ENCODE measurements at places on chromosomes 16 and 17. TPM values are rescaled to one million over a fixed set of nuclear protein-coding genes. Genes with fewer than 3 reads are reported as not detected.

DNA sequence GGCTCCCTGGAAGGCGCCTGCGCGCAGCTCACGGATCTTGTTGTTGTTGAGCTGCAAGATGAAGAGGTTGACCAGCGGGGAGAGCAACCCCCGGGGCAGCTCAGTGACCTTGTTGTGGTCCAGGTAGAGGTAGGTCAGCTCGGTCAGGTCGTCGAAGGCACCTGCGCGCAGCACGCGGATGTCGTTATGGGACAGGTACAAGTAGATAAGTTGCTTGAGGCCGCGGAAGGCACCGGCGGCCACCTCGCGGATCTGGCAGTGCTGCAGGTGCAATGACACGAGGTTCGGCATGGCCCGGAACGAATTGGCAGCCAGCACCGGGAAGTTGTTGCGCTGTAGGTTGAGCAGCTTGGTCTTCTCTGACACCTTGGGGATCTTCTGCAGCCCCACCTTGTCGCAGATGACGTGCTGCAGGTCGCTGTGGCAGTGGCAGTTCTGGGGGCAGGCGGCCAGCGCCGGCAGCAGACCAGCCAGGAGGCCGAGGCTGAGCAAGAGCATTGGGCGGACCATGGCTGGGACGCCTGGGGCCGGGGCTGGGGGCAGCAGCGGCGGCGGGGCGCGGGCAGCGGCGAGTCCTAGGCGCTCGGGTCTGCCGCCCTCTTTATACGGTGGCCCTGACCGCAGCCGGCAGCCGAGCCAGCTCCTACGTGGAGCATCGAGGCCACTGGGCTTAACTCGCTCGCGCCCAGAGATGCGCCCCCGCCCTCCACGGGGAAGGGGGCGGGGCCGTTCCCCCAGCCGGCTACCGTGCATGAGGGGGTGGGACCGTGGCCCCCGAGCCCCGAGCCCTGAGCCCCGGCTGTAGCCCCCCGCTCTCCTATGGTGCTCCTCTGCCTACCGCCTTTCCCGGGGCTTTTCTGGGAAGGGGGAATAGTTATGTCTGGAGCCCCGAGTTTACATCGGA, at the start of gene CHAD:
TSS of gene CHAD (minus strand) at position 577 of the 904 bp plus-strand sequence. CDS start at position 510, 67 bp downstream.
- no peak for DNase-seq

- DNase-seq = no peak
These were observed 29.0 kb downstream of the IL21R start for GRCh38 chr16:27430923-27431484.

DNA sequence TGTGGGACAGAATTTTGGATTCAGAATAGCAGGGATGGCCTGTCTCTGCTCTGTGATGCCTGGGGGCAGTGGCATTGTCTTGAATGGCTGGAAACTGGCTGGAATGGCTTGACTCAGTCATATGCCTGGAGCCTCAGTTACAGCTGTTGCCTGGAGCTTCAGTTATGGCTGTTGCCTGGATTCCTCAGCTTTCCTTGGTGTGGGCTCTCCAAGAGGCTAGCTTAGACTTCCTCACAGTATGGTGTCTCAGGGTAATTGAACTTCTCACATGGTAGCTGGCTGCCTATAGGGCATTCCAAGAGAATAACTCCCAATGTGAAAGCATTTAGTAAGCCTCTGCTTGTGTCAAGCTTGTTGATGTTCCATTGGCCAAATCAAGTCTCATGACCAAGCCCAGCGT, 21.1 kb downstream of the KRT23 start:
- no peak for DNase-seq

GRCh38 chr17:51442088-51442865, 181.9 kb downstream of the UTP18 start:
- no peak for DNase-seq

DNA sequence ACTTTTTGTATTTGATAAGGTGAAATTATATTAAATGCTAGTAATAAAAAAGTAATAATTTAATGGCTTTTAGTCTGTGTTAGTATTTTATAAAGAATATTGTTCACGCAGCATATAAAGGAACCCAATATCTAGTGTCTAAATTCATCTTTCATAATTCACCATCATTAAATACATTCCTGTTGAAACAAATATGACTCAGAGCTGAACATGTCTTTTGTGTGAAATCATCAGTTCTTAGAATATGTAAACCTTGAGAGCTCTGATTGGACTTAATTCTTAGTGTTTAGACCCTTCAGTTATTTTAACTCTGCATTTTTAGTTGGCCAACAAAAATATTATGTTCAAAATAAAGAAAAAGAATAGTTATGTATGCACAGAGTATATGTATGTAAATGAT, 71.8 kb downstream of the ABHD15 start:
- DNase-seq = no peak

- no peak for DNase-seq
These were observed 238.1 kb upstream of the MAF start for GRCh38 chr16:79838496-79839259.

- DNase-seq = no peak
These were observed 10.7 kb downstream of the SGSM2 start for GRCh38 chr17:2347805-2348685.

- DNase-seq = no peak
These were observed 60.4 kb downstream of the PIPOX start for GRCh38 chr17:29103341-29103740.

DNA sequence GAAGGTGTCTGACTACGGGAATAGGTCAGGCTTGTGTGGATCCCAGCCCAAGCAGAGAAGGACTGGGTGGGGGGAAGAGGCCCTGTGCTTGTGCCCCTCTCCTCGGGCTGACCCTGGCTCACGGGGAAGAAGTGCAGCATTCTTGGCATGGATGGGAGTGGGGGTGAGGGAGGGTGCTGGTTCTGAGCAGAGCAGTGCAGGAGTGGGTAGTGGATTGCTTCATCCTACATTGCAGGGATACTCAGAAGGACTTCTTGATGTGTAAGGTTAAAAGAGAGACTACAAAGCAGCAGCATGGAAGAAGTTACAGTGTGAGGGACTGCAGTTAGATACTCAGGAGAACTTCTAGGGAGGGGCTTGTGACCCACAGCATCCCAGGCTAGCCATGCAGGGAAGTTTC, 2.1 kb downstream of the ARHGAP23 start:
- no peak for DNase-seq

GRCh38 chr17:34369571-34369970, 6.5 kb upstream of the CCL1 start:
- DNase-seq = no peak

DNA sequence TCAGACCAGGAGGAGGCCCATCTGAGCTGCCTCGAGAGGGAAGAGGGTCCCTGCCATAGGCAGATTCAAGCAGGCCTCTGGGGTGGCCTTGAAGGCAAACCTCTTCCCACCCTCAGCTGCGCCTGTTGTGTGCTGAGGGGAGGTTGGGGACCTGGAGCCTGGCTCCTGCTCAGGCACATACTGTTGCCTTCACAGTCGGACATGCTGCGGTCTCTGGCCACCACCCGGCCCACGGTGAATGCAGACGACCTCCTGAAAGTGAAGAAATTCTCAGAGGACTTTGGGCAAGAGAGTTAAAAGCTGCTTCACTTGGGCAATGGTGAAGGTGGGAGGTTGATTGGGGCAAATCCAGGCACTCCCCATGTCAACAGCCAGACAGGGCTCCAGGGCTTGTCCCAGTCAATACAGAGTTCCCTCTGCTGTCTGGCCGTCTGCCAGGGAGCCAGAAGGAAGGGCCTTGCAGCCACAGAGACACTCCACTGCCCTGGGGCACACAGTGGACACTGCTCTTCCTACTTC, 6.3 kb downstream of the PDF start:
- no peak for DNase-seq

DNA sequence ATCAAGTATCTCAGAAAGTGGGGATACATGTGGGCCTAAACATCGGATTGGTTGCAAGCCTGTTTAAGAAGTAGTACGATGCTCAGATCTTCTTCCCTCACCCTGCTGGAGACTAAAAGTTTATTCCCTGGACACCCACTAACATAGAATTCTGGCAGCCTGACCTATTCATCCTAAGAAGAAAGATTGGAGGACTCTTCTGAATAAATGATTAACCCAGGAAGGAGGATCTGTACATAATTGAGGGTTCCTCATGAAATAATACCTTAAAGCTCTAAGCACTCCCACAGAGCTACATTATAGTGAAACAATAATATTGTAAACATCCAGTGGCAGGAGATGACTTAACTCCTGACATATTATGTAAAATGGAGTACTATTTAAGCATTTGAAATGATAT, 111.7 kb downstream of the NLK start:
- no peak for DNase-seq

DNA sequence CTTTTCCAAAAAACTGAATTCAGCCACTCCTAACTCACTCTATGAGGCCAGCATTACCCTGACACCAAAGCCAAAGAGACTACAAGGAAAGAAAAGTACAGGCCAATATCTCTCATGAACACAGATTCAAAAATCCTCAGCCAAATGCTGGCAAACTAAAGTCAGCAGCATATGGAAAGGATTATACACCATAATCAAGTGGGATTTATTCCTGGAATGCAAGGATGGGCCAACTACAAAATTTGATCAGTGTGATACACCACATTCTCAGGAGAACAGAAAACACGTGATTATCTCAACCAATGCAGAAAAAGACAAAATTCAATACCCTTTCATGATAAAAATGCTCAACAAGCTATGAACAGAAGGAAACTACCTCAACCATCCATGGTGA, 7.7 kb upstream of the AATK start:
- DNase-seq = no peak

GRCh38 chr17:58112970-58113631, 29.9 kb downstream of the DYNLL2 start:
- peak; percentile 60 for DNase-seq

GRCh38 chr17:73028299-73028755, 64.2 kb downstream of the SLC39A11 start:
- DNase-seq = no peak

DNA sequence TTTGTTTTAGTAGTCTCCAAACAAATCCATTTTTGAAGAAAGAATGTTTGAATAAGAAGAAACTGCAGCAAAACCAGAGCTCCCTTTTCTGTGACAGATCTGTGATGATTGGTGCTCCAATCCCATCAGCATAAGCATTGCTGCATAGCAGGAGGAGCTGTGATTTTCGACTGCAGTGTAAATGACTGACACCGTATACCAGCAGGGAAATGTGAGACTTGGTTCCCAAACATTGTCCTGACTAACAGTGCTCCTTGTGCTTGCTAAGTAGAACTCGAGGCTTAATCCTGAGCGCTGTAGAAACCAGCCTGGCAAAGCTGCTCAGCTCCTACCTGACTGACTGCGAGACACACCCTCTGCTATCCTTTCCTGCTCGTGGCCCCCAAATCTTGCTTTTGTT, 57.2 kb downstream of the NUP93 start:
- DNase-seq = no peak

- no peak for DNase-seq
These were observed 41.8 kb downstream of the NOL11 start for GRCh38 chr17:67759355-67760171.

DNA sequence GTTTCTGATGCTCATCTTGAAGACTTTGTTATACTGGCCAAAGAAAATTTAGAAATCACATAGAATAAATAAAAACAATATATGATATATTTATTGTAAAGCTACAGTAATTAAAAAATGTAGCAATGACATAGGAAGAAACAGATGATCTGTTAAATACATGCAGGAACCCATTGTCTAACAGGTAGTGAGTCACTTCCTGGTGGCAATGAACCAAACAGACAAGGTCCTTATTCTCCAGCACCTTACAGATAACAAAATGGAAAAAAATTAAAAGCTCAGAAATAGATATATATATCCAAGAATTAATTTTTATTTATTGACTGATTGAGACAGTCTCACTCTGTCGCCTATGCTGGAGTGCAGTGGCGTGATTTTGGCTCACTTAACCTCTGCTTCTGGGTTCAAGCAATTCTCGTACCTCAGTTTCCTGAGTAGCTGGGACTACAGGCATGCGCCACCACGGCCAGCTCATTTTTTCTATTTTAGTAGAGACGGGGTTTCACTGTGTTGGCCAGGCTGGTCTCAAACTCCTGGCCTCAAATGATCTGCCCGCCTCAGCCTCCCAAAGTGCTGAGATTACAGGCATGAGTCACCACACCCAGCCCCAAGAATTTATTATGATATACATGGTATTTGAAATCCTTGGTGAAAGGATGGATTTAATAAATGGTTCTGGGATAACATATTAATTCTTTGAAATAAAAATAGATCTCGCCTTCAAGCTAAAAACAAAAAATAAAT, 7.5 kb downstream of the NETO2 start:
- DNase-seq = no peak

DNA sequence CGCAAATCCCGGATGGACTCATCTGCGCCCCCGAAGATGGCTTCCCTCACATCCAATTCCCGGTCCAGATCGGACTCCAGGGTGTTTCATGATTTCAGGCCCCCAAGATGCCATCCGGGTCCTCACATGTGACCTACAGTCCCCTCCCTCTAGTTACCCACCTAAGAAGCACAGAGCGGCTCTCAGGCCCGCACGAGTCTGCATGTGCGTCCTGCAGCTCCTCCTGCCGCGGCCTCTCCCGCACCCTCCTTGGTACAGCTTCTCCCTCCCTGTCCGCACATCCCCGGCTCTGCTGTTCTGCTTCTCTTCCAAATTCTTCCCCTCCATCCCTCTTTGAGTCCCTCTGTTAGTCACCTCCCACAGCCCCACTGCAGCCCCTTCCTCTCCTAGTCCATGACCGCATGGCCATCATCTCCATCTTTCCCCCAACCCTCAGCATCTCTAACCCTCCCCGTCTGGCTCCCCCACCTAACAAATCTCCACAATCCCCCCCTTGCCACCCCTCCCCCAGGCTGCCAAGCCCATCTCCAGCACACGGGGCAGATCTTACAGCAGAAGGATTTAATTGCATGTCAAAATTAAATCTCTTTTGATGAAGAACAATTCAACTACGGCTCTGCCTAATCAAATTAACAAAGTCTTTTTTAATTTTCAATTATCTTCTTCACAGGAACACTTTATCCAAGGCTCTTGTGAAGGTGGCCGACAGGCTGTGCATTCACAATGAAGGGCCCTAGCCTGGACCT, 231.0 kb downstream of the RBFOX3 start:
- DNase-seq = no peak

GRCh38 chr17:29891131-29891530, 38.9 kb downstream of the SSH2 start:
- DNase-seq = no peak

Gene CCL16
- polyA plus RNA-seq = 0.09 TPM

Gene PLEKHH3
- 13.5 TPM for polyA plus RNA-seq

Gene NOXO1
- polyA plus RNA-seq = 0.54 TPM

Gene PPP1R1B
- polyA plus RNA-seq = 16.2 TPM

Gene KCNG4
- polyA plus RNA-seq = not detected
